Sciatic nerve (tissue), 2 donors: ENCODE measurements at places on chromosomes 11 and 22. TPM values are rescaled to one million over a fixed set of nuclear protein-coding genes. Genes with fewer than 3 reads are reported as not detected.

Gene ACCS
- total RNA-seq = 71.6 TPM

Gene NXPE1
- total RNA-seq = not detected

Gene ME3
- total RNA-seq = 17.5 TPM

Gene CYP2D6
- 2.0 TPM for total RNA-seq

Gene KCNQ1
- 6.2 TPM for total RNA-seq

Gene GNAZ
- 22.8 TPM for total RNA-seq

Gene TEAD1
- 141 TPM for total RNA-seq

Gene CLCF1
- 7.5 TPM for total RNA-seq

Gene IGLL1
- not detected for total RNA-seq

Gene CD3G
- 1.2 TPM for total RNA-seq

Gene OR51B4
- total RNA-seq = 0.40 TPM
